RPMI7951 (cell line): ENCODE measurements at places on chromosomes 13 and 19. TPM values are rescaled to one million over a fixed set of nuclear protein-coding genes. Genes with fewer than 3 reads are reported as not detected.

Gene S1PR2
- 4.7 and 4.9 TPM in 2 replicates for total RNA-seq

Gene PALM3
- under 0.01 TPM in 2 replicates for total RNA-seq

Gene TMEM221
- not detected in 2 replicates for total RNA-seq

Gene ACER1
- not detected in 2 replicates for total RNA-seq

Gene NPHS1
- total RNA-seq = not detected in 2 replicates
